ENCODE measurements at places on chromosomes 7 and 10. TPM values are rescaled to one million over a fixed set of nuclear protein-coding genes. Genes with fewer than 3 reads are reported as not detected.

GRCh38 chr10:102785818-102786217, 42.1 kb downstream of the WBP1L start:
- DNase-seq, result no peak

DNA sequence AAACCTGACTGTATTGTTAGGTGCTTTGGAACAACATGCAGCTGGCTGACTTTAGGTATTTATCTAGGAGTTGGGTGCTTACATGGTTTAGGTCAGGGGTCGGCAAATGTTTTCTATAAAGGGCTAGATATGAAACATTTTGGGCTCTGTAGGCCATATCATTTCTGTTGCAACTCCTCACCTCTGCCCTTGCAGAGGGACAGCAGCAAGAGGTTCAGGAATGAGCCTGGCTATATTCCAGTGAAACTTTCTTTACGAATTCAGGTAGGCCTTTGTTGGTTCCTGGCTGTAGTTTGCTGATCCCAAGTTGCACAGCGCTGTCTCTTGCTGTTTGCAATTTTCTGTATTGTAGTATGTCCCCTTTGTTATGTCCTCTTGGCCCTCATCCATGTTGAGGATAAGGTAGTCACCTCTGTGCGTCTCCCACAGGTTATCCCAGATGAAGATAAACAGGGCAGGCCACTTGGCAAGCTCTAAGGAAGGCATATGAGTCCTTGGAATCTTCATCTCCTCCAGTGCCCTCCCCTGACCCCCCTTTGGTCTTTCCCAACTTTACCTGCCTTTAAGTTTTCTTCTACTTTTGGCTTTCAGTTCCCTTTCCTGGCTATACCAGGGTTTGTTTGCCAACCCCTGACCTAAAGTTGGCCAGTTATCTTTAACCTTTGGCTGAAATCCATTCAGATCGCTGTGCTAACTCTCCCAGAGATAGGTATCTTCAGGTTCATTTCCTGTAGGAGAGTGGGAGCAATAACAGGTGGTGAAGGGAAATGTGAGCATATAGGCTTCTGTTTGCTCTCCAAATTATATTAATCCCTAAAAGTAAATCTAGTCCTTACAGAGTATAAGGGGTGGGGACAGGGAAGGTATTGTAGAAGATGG, 36.1 kb downstream of the SGPL1 start:
- DNase-seq, result no peak

- no peak for DNase-seq
Measured at GRCh38 chr10:32445036-32445435, 904 bp upstream of the CCDC7 start.

DNA sequence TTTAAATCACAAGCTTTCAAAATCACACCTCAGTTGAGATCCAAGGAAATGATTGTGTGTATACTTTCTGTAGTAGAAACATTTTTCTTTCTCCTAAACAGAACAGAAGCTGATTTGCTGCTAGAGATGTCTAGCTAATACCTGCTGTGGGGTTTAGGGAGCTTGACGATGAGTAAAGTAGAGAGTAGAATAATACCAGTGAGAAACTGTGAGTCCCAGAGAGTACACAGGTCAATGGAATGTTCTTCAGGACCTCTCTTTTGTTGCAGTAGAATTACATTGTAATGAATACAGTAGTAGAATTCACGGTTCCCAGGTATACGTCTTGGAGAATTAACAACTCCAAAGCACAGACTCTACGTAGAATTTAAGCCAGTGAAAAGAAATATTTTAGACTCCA, 18.0 kb downstream of the TRUB1 start:
- no peak for DNase-seq

Gene RBM33
- 44.2 TPM for polyA plus RNA-seq

Data from left kidney (tissue), 8 donors.